ENCODE measurements at places on chromosomes 5 and 9. TPM values are rescaled to one million over a fixed set of nuclear protein-coding genes. Genes with fewer than 3 reads are reported as not detected.

GRCh38 chr5:107698286-107698685 is 27.5 kb upstream of the EFNA5 start:
- no peak for DNase-seq

GRCh38 chr9:70534061-70534460 is 119.6 kb upstream of the KLF9 start:
- DNase-seq, result no peak

DNA sequence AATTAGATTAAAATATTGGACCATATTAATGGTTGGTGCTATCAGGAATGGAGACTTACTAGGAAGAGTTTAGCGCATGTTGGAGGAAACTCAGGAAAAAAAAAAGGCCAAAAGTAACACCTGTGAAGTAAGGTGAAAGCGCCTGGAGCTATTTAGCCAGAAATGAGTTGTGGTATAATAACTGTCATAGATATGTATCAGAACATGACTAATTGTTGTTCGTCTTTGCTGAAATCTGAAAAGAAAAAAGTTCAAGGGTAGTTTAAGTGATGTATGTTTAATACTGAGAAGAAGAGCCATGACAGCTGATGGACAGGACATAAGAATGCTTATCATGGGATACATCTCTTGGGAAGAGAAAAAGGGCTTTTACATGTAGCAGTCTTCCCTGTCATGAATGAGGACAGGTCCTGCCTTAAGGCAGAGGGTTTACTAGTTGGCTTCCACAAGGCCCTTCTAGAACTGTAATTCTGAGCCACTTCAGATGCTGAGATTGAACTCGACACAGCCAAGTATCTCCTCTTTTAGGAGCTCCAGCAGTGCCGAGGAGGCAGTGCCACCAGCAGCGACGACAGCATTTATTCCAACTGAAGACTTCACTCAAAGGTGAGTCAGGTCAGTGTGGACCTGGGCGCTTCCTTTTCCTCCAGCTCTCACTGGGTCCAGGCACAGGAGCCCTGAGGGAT is 940 bp upstream of the CAMK4 start:
- no peak for DNase-seq

GRCh38 chr5:90911169-90911568 is 352.6 kb downstream of the ADGRV1 start:
- no peak for DNase-seq

GRCh38 chr9:136488247-136489214 is 5.7 kb upstream of the SEC16A start:
- peak; percentile 40 for DNase-seq

GRCh38 chr9:85746309-85746708 is 4.6 kb upstream of the AGTPBP1 start:
- no peak for DNase-seq

GRCh38 chr9:130336027-130336610 is 70.6 kb downstream of the HMCN2 start:
- no peak for DNase-seq

GRCh38 chr5:120405286-120405864 is 58.7 kb upstream of the PRR16 start:
- DNase-seq, result no peak

DNA sequence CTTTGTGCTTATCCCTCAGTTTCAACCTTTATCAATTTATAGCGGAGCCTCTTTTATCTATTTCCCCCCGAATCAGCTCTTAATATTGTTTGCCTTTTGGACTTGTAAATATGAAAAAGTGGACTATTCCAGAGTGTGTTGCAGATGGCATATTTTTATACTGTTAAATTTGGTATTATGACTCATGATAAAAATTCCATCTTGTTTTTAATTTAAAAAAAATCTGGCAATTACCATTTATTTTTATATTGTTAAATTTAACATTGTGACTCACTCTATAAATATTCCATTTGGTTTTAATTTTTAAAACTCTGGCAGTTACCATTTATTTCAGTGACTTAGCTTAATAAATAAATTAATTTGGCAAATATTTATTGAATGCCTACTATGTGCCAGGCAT is 37.5 kb downstream of the RBM27 start:
- DNase-seq, result no peak

GRCh38 chr5:36152324-36153297 is 700 bp downstream of the SKP2 start:
- no peak for DNase-seq

DNA sequence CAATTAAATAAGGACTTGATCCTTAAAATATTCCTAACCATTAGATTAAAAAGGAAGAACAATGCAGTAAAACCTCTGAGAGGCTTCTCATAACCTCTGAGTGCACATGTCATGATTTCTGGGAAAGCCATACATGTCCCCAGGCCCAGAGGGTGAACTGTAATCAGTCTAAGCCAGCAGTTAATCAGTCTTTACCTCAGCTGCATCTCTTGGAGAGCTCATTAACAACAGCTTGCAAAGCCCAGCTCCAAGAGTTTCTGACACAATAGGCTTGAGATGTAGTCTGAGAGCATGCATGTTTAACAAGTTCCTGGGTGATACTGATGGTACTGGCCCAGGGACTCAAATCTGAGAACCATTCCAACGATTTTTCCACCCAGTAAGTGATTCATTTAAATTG is 392.1 kb downstream of the DNAH5 start:
- DNase-seq, result no peak

GRCh38 chr5:74575741-74576538 is 64.6 kb downstream of the ENC1 start:
- no peak for DNase-seq

DNA sequence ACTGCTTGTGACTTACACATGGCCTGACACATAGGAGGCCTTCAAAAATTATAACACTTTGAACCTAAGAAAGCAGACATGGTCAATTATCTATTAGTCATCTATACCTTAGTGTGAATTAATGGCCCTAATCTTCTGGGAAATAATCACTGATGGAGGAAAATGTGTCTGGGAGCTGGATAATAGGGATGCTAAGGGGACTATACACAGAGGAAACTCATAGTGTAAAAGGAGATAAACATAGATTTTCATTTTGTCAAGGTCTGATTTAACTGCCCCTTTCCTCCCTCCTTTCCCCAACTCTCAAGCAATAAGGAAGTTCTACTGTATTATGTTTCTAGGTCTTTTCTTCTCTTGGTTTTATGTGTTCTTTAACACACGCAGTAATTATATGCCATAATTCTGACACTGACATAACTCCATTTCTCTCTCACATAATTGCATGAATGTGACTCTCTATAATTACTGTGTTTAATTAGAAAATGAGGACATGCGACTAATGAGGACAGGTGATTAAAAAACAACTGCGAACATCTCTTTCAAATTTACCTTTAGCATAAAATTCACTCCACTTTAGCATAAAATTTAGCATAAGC is 18.7 kb upstream of the PRELID2 start:
- no peak for DNase-seq

DNA sequence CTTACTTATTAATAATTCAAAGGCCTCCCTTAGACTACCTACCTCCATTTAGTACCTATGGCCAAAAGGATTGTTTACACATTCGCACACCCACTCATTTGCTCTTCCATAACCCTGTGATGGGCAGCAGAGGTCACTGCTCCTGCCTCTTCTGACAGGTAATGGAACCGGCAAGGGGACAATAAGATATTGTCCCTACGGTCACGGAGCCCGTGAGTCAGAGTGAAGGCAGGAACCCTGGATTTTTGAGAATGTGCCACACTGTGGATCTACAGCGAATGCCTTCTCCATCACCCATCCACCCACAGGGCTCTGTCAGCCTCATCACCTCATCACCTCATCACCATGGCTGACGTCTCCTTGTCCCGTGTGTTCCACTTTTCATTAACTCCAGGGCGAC is 132.3 kb downstream of the MYO10 start:
- no peak for DNase-seq

GRCh38 chr5:102231693-102232619 is 64.1 kb downstream of the SLCO4C1 start:
- DNase-seq, result no peak

- DNase-seq, result no peak
Observed at GRCh38 chr5:121325930-121326329, 525.8 kb upstream of the FTMT start.

GRCh38 chr9:88183798-88184495 is 45.7 kb upstream of the SPATA31C2 start:
- no peak for DNase-seq

DNA sequence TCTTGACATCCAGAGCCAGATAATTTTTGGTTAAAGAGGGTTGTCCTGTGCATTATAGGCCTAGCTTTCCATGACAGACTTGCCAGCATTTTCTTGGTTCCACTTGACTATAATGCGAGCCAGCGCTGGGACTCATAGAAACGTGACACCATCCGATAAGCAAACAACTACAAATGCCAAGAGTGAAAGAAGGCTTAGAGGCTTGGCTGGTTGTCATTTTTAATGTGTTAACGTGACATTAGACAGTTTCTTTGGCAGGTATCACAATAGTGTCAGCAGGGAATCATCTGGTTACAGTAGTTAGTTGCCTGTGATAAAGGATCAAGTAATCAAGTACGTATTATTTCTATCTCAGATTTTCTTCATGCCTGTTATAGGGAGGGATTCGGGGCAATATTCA is 20.0 kb upstream of the LIFR start:
- peak; percentile 64 for DNase-seq

GRCh38 chr5:101932599-101932998 is 363.5 kb downstream of the SLCO4C1 start:
- no peak for DNase-seq

DNA sequence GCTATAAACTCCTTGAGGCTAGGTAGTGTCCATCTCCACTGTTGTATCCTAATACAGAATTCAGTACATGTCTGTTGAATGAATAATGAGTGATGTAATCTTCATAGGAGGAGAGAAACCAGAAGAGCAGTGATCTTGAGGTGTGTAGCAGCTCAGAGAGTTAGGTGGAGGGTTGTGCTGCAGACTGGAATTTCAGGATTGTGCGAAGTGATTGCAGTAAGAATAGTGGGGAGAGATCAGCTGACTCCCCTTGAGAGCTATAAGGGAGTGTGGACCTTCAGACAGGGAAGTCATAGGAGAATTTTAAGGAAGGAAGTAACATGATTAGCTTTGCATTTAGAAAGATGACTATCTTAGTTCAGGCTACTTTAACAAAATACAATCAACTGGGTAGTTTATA is 4.4 kb downstream of the SNX24 start:
- DNase-seq, result no peak

DNA sequence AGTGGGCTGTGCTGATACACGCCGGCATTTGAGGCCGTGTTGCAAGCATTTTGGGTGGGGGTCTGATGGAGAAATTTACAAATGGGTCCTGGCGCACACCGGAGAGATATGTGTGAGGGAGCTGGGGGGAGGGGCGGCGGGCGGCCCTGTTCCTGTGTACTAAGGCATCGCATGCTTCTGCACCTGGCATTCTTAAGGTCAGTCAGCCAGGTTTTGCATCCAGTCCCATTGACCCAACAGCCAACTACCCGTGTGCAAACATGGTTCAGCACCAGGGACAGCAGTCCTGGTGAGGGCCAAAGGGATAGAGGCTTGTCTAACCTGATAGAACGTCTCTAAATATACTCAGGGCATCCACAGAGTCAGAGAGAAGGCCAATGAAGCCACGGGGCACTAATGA is 839 bp downstream of the GABRG2 start:
- peak; percentile 45 for DNase-seq

- no peak for DNase-seq
Observed at GRCh38 chr9:120284821-120285220, 295.1 kb downstream of the CDK5RAP2 start.

GRCh38 chr5:110112348-110112747 is 422.6 kb downstream of the MAN2A1 start:
- DNase-seq, result no peak

- DNase-seq, result no peak
Observed at GRCh38 chr5:56147106-56147505, 86.0 kb downstream of the ANKRD55 start.

DNA sequence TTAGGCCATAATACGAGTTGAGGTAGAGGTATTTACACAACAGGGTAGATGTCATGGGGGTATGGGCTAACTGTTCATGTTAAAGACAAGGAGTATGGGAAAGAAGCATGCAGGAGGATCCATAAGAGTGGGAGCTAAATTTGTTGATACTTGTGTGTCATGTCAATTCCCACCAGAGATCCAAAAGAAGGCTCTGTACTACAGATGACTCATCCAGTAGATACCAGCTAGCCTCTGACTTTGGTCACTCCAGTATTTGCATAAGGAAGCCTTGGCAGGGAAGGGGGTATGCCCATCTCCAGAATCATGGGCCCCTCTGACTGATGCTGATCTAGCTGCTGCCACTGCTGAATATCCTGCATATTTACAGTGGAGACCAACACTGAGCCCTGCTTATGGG is 743.7 kb upstream of the GRAMD2B start:
- DNase-seq, result no peak

DNA sequence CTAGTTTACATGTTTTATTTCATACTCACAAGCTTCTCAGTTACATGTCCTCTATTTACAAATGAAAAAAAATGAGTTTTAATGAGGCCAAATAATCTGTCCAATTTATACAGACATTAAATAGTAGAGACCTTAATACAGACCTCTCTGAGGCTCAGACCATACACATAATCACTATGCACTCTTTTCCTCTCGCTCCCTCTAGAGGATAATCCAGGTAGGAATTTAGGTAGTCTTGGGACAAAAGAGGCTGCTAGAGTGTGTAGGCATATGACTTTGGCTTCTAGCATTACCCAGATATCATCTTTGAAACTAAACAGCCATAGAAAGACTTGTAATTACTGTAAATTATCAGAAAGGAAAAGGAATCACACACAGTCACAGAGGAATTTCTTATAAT is 444.7 kb downstream of the HINT1 start:
- DNase-seq, result peak; percentile 16

- DNase-seq, result no peak
Observed at GRCh38 chr9:38183994-38184568, 115.1 kb upstream of the SHB start.

DNA sequence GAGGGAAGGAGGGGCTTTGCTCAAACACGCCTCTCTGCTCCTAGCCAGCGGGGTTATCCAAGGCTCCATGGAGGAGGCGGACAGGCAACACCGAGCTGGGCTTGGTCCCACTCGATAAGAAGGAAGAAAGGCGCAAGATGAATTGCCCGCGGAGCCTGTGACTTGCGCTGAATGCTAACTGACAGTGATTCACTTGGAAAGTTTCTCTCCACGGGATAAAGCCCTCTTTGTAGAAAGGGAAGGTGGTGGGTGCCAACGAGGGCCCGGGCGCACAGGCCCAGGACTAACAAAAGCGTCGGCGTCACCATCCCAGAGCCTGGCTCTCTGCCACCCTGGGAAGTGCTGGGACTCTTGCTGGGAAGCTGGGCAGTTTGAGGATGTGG is 76.0 kb downstream of the VAV2 start:
- DNase-seq, result no peak

Gene PCDHB2
- polyA plus RNA-seq, result 7.6 TPM

Gene CDH18
- polyA plus RNA-seq, result 1.0 TPM

Gene CD14
- polyA plus RNA-seq, result 12.1 TPM

Gene LSM11
- 7.5 TPM for polyA plus RNA-seq

Gene FAM78A
- 5.3 TPM for polyA plus RNA-seq

Gene DAB2IP
- polyA plus RNA-seq, result 31.0 TPM

Gene STPG3
- polyA plus RNA-seq, result 0.98 TPM

Gene CCDC180
- 32.5 TPM for polyA plus RNA-seq

Gene MTRR
- 56.2 TPM for polyA plus RNA-seq

Gene GPX8
- 58.2 TPM for polyA plus RNA-seq

Gene PPP2CA
- polyA plus RNA-seq, result 146 TPM

Gene SLC46A2
- 0.55 TPM for polyA plus RNA-seq

Gene PCDHB11
- 4.5 TPM for polyA plus RNA-seq

Gene CAMK4
- polyA plus RNA-seq, result 13.6 TPM

Gene SEMA6A
- polyA plus RNA-seq, result 31.1 TPM

Gene NFIB
- 119 TPM for polyA plus RNA-seq

Gene TMEM174
- not detected for polyA plus RNA-seq

Gene IL5
- polyA plus RNA-seq, result 0.60 TPM
